ENCODE measurements at places on chromosomes 12 and 14. TPM values are rescaled to one million over a fixed set of nuclear protein-coding genes. Genes with fewer than 3 reads are reported as not detected.

SMAGP gene
- 27.2 TPM for total RNA-seq

DNA sequence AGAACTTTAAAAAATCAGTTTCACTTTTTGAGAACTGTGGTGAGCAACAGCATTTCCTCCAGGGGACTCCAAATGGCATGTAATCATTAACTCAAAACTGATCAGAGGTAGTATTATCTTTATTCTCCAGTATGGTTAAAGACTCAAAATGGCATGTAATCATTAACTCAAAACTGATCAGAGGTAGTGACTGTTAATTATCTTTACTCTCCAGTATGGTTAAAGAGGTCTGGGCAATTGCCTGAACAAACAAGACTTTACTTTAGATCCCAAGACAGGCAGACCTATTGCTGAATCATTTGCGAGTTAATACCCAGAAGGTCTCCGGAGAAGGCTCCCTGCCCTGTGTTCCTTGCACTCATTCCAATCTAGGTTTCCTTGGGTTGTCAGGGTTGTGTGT is 6.6 kb upstream of the ACADS start:
- no peak for DNase-seq

DNA sequence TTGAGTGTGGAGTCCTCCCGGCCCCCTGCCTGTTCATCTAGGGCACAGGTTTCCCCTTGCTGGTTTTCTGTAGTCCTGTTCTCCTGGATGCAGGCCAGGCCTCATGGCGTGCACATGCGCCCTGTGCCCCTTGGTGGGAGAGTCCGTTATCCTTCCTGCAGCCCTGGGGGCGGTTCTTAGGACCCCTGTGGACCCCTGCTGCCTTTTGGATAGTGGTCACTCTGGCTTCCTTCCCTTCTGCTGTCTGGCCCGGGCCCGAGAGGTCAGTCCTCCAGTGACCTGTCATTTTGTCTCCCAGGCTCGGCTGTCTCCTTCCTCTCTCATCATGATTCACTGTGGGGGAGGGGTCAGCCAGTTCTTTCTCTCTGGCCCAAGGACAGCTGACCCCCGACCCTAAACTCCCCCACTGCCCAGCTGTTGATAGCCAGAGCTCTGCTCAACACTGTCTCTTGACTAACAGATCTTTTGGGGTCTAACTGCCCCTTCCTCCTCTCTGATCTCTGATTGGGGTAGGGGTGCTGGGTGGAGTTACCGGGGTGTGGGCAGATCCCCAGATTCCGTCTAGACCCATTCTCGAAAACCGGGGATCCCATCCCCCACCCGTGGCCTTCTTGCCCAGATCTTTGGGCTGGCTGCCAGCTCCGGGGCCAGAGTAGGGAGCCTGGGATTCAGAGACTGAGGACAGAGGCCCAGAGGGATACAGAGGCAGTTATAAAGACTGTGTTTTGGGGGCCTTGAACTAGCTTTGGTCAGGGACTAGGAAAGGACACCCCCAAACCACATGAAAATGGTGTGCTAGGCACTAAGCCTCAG is 7.0 kb downstream of the CCND2 start:
- DNase-seq = no peak

- no peak for DNase-seq
Measured at GRCh38 chr14:64935508-64935907, 7.0 kb downstream of the GPX2 start.

PDZRN4 gene
- not detected for total RNA-seq

RIMBP2 gene
- not detected for total RNA-seq

- no peak for DNase-seq
Measured at GRCh38 chr12:62748941-62749468, 185.9 kb downstream of the PPM1H start.

DNA sequence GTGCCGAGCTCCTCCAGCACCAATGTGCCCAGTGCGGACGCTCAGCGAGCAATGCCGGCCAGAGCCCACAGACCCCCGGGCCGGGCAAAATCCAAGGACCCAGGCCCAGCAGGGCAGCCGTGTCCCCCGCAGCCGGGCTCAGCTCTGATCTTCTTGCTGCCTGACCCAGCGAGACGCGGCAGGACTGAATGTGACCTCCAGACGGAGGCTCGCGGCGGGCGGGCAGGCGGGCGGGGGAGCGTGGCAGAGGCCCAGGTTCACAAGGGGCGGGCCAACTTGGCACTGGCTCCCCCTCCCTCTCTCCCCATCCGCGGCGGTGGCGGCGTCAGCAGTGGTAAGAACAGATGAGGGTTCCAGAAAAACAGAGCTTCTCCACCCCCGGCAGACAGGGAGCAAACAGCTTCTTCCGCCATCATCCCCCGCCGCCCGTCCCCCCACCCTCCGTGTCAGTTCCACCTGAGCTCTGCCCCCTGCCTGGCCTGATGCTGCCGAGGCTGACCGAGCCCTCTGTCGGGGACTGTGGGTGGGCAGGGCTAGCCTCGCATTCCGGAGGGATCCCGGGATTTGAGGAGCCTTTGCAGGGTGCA is 94.3 kb downstream of the RFLNA start:
- no peak for DNase-seq

DNA sequence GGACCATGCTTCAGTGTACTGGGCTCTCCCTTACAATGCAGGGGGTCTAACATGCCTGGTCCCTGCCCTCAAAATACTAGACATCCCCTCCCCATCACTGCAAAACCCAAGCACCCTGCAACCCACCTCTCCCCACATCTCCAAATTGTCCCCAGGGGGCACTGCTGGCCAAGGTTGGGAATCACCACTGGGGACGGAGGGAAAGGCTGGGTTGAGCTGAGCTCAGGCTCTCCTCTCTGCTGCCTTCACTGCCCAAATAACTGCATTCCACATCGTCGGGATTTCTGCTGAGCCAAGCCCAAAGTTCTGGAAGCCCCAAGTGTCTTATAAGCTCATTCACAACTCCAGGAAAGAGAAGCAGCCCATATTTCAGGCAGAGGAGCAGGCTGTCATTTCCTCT is 69.6 kb downstream of the NT5DC3 start:
- no peak for DNase-seq

- no peak for DNase-seq
Measured at GRCh38 chr12:100955139-100955538, 160.6 kb downstream of the ANO4 start.

DNA sequence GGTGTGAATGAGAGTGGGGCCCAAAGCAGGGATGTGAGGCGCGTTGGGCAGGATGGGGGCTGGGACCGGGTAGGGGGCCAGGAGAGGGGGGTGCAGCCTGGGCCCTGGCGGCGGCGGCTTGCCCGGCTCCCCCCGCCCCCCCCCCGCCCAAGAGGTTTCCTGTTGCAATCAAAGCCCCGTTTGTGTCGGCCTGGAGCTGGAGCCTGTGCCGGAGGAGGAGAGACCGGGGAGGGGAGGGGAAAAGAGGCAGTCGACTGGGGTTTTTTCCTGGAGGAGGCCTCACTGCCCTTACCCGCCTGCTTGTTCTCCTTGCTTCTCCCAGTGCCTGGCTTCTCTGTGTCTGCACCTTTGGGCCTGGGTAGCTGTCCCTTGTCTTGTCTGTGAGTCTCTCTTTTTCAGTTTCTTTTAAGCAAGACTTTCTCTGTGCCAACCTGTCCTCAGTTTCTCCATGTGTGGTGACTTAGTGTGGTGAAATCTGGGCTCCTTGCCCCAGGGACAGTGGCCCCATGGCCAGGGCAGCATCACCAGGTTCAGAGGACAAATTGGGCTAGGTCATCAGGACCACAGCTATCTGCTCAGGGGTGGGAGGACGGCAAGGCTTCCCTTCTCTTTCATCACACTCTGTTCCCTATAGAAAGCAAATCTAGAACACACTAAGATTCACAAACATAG is 8.5 kb downstream of the RARG start:
- DNase-seq = no peak

PPP1R1A gene
- total RNA-seq = 0.15 TPM

GRCh38 chr12:66290716-66291200 is 11.5 kb upstream of the HELB start:
- no peak for DNase-seq

AQP6 gene
- not detected for total RNA-seq

DNA sequence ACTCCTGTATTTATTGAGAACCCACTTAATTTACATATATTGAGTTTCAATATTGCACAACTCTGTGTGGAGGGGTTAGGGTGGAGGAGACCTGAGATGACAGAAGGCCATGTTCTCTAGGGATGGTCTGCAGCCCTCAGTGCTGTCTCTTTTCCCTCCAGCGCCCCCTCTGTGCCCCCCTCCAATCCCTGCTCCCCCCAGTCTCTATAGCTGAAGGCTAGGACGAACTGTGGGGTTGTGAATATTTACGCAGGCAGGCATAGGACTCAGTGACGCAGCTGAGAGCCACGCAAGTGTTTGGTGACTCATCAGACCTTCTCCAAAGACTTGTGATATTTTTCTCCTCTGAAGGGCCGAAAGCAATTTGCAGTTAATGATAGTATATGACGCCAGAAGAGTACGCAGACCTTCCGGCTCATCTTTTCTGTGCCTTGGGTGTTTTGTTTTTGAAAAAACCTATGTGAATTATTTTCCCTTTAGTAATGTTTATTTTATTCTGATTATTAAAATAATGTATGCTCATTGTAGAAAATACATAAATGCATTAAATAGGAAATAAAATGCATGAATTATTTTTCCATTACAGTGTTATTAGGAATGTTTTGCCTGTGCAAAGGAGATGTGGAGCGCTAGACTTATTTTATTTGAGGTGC is 85.3 kb downstream of the SLC25A47 start:
- no peak for DNase-seq

TMEM132C gene
- total RNA-seq = not detected

DNA sequence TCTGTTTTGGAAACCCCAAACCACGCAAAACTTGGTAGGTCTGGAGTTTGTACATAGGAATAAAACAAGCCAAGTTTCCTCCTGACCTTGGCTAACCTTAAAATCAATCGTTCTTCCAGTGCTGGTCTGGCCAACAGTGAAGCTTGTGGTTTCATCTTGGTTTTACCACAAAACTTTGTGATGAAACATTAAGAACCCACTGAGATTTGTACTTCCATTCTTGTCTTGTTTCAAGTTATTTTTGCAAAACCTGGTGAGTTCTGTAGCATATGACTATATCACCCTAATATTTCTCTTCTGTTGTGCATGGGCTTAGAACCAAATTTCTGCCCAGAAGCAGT is 26.4 kb downstream of the SIX1 start:
- DNase-seq = no peak

DNA sequence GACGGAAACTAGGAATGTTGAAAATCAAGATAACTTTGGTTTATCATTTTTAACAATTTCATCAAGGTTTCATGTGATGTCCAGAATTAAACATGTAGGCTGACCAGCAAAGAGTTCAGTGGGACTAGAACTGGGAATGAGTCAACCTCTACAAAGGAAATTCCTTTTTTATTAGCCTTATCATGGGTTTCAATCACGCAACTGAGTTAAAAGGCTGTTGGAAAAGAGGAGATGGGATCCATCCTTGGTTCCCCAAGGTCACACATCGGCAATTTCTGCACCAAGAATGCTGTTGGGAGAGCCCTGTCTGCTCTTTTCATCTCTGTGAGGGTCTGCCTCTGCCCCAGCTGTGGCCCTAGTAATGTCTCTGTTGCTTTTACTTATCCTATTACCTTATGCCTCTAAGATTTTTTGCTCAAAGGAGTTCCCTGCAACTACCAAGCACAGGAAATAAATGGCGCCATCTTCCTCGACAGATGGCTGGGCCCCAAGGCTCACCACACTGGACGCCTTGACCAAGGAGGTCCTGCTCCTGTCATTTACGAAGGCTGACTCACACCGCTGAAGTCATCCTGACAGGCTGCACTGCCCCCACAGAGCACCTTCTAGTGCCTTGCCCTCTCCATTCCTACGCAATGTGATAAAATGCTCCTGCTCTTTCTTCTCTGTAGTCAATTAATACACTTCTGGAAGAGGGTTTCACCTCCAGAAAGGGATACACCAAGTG is 367.4 kb downstream of the GXYLT1 start:
- no peak for DNase-seq

DNA sequence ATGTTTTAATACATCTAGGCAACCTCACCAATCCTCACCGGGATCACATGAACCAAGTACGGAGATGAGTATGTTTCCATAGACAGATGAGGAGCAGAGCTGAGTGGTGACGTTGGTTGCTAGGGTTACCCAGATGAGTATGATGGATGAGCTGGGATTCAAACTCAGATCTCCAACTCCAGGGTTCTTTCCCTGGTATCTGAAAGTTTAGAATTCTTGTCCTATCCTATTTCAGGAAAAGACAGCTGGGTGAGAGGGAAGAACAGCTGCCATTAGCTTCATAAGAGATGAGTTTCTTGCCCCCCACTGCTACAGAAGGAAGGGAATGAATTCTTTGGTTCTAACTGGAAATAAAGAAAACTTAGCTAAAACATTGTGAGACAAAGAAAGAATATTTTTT is 728.9 kb upstream of the TBX3 start:
- no peak for DNase-seq

DNA sequence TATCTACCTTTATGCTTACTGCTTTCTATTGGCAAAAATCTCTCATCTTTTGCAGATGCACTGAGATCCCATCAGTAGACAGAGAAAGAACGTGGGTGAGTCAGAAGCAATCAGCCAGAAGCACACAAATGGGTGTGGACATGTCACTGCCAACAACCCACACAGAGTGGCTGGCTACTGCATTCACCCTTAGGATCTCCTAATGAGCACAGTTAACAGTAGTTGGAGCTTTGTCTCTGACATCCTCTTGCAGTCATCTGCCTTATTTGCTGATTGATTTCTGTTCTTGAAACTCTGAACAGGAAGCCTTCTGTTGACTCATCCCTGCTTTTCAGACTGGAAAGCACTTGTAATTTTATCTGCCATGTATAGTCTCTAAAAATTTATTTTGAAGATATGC is 117.2 kb downstream of the RGS6 start:
- DNase-seq = no peak

SP1 gene
- total RNA-seq = 39.0 TPM

DNA sequence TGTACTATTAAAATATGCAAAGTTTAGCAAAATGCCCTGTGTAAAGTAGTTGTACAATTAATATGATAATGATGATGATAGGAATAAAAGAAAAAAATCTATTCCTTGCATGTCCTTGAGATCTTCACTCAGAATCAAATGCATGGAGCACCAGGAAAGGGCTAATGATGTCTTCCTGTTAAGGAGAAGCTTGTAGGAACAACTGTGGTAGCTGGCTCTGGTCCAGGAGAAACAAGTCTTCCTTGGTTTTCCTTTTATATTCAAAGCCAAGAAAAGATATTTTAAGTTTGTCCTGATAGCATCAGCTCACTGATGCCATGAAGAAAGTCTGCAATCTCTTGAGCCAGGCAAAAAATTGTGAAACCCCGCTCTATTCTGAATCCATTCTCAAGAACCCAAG is 138.9 kb downstream of the PIK3C2G start:
- DNase-seq = no peak

DNA sequence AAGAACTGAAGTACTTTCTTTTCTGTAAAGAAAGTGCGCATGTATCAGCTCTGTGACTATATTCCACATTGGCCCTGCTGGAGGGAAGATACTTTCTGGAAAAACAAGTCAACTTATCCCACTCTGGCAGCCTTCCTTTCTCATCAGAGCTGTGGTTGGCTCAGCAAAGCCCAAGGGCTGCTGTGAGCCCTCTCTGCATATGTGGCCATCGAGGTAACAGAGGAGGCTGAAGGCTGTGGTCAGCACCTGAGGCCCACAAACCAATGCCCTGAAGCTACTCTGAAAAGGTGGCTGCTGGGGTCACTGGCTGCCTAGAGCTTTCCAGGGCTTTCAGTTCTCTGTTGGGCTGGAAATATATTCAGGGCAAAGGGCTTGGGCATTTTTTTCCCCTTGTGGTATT is 70.8 kb upstream of the IGF1 start:
- no peak for DNase-seq

Data from glomerular endothelial cell (primary cell).